ENCODE measurements at places on chromosomes 3 and 15. TPM values are rescaled to one million over a fixed set of nuclear protein-coding genes. Genes with fewer than 3 reads are reported as not detected.

DNA sequence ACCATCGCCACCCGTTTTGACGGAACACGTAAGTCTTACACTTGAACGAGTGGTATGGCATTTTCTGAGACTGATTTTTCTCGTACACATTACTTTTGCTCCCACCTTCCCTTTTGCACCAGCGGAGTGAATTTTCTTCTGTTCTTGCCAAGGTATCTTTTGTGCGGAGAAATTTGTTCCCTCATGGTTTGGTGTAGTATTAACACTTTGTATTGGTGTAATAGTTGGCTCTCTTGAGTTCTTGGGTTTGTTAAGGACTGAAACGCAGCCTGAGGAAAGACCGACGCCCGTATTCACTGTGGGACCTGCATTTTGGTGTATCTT is 420 bp downstream of the KCNH8 start:
- DNase-seq = no peak

DNA sequence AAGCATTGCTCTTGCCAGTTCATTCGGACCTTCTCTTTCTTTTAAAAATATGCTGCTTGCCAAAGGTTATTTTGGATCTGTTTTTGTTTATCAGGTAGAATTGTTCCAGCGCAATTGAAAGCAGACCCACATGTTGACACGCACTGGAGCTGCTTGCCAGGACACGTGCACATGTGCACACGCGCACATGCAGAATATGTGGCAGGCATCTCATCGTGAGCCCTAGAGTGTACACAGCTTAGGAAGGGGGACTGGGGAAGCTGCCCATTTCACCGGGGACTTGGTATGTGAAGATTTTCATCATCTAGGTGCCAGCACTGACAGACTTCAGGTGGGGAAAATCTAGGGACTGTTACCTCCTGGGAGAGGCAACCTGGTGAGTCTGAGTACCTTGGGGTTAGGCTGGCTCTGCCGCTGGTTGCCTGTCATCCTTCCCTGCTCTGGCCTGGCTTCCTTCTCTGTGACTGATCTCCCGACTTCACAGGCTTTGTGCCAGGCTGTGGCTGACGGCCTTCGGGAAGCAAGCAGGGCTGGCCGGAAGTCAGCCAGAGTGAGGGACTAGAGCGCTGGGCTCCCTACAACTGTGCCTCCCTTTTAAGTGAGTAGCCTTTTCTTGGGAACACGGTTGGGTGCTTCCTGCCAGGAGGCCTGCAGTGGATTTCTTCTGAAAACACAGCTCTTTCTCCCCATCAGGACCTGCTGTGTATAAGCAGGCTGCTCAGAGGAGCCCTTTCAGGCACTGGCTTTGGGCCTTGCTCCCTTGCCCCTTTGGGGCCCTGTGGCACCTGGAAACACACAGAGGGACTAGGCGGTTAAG is 129.3 kb downstream of the EEFSEC start:
- no peak for DNase-seq

PLEKHO2 gene
- total RNA-seq = 34.5 TPM

GRCh38 chr15:47095833-47096232 is 621.5 kb upstream of the SEMA6D start:
- no peak for DNase-seq

- DNase-seq = no peak
Measured at GRCh38 chr3:15536856-15537255, 15.3 kb upstream of the COLQ start.

DNA sequence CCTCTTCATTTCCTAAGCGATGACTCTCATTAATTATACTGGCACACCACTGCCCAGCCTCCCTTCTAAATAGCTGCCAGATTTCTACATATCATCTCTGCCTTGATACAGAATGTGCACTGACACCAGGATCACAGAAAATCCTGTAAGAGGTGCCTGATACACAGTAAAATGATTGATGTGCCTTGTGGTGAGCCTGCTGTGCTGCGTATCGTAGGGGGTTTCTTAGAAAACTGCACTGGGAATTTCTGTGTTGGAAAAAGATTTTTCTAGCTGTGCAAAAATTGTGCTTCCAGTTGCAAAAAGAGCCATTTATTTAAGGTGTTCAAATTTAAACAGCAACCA is 3.0 kb upstream of the PLCH1 start:
- no peak for DNase-seq

SLC35G2 gene
- 5.9 TPM for total RNA-seq

- no peak for DNase-seq
Measured at GRCh38 chr3:98972155-98972554, 70.7 kb upstream of the DCBLD2 start.
